ENCODE measurements at places on chromosomes 2 and 18.

GRCh38 chr18:77622009-77622692, 372.5 kb downstream of the GALR1 start:
- DNase-seq, result no peak

- peak; percentile 65 for DNase-seq
Measured at GRCh38 chr18:54742659-54743604, 85.3 kb upstream of the RAB27B start.

DNA sequence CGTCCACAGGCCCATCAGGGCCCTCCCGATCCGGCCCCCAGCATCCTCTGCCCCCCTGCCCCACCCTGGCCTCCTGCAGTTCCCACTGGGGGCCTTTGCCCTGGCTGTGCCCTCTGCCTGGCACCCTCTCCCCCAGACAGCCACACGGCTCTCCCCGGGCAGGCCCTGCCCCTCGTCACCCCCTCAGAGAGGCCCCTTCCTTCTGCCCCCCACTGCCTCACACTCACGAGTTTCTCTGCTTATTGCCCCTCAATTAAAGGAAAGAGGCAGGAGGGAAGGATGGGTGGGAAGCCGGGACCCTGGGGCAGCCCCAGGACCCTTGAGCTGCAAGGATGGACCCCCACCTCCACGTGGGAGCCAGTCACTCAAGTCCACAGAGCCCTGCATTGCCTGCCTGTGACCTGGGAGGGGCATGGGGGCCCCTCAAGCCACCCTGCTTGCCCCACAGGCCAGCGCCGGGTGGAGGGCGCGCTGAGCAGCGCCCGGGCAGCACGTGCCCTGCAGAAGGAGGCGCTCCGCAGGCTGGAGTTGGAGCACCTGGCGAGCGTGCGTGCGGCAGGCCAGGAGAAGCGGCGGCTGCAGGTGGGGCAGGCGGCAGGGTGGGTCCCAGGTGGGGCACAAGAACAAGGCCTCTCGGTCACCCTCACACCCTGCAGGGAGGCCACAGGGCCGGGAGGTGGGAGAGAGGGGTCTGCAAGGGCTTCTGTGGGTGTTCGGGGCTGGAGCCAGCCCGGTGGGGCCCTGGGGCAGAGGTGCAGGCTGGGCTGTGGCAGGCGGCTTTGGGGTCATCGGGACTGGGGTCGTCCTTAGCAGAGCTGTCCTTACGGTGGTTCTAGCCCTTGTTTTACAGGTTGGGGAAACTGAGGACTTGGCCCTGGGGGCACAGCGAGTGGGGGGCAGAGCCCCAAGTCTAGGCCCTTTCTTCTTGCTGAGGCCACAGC, 30.5 kb upstream of the SNED1 start:
- DNase-seq, result no peak

GRCh38 chr18:78904179-78904531, 75.5 kb upstream of the SALL3 start:
- no peak for DNase-seq

GRCh38 chr2:228771315-228771714, 499.8 kb downstream of the PID1 start:
- no peak for DNase-seq

DNA sequence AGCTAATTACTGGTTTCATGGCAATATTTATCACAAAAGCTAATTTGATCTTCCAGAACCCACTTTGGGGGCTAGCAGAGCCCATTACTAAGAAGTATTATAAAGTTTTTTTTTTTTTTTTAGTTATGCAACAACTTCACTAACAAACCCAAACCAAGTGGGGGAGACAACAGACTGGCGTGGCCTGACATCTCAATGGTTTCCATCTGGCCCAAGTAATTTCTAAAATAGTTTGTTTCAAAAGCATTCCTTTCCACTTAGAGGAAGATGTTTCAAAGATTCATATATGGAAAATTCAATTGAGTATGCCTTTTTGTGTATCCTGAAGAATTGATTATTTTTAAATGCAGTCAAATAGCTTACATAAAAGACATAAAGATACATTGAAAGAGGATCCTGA, 367.1 kb downstream of the HRH4 start:
- no peak for DNase-seq

GRCh38 chr2:234558642-234559041, 61.8 kb upstream of the ARL4C start:
- no peak for DNase-seq

GRCh38 chr2:71001592-71001927, 6.9 kb upstream of the TEX261 start:
- DNase-seq, result no peak

- no peak for DNase-seq
Measured at GRCh38 chr18:57243624-57244179, 96.8 kb downstream of the BOD1L2 start.

DNA sequence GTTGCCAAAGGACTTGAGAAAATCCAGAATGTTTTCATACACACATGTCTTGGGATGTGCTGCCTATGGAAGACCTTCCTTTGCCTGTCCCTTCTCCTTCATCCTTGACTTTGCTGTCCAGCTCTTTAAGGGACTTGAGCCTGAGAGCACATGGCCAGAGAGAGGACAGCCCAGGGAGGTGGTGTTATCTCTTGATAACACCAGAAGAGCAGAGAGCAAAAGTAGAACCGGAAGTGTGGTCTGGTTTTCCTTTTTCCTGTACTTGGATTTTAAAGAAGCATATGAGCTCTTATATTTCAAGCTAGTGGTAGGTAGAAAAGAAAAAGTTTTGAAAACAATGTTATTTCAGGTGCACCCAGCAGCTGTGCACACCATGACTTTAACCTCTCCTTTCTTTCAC, 94.1 kb upstream of the ZNF532 start:
- no peak for DNase-seq

GRCh38 chr18:45275367-45276113, 339.7 kb upstream of the SLC14A2 start:
- DNase-seq, result no peak

- DNase-seq, result no peak
Measured at GRCh38 chr2:46862514-46862913, 53.1 kb downstream of the MCFD2 start.

GRCh38 chr2:155965415-155966063, 367.0 kb downstream of the NR4A2 start:
- no peak for DNase-seq

GRCh38 chr2:19673213-19673791, 228.5 kb downstream of the TTC32 start:
- no peak for DNase-seq
